Activated CD4-positive, alpha-beta memory T cell treated with anti-CD3 and anti-CD28 coated beads for 36 hours (primary cell): ENCODE measurements at places on chromosomes 1 and 21.

GRCh38 chr1:203638950-203639349, 12.3 kb downstream of the ATP2B4 start:
- H3K27me3 ChIP-seq: no peaks in the 10 kb centered on the region
- no peak for DNase-seq
- H3K4me1 ChIP-seq: peaks cover 65% of the 10 kb centered on the region
- H3K4me3 ChIP-seq: no peak overlapping the region

GRCh38 chr1:72015006-72015405, 267.3 kb downstream of the NEGR1 start:
- no peaks in the 10 kb centered on the region for H3K27me3 ChIP-seq
- H3K36me3 ChIP-seq: no peaks in the 10 kb centered on the region
- no peak for DNase-seq
- H3K4me1 ChIP-seq: no peaks in the 10 kb centered on the region

DNA sequence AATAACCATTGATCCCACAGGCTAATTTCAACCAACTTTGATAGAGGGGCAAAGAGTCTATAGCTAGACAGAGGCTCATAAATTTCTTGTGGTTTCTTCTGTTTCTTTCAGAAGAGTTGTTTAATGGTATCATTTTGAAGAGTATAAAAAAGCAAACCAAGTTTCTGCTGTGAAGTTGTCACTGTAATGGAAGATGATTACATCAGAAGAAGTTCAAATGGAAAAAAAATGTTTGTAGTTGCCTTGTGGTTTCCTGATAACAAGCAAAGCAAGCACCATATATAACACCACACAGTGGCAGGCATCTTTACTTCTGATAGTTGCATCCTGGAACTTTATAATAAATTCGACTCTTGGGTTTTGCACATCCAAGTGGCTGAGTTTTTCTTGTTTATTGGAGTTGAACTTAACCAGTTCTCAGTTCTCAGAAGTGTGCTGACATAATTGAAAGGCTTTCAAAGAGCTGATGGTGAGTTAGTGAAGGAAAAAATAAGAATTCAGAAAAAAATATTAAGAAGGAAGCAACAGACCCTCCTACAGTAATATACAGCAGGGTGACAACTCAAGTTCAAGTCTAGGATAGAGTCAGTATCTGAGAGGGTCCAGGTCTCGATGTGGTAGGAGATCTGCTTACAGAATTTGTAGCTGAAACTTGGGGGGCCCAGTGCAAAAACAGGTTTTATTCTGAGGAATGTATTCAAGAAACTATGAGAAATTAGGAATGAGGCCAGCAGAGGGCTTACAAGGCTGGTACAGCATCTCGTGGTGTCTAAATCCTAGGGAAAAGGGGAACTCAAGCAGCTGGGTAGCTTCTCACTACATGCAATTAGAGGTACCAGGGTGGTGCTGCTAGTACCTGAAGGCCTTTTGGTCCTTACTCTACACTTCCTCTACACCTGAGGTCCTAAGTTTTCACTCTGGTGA, 123.5 kb downstream of the CRB1 start:
- H3K4me1 ChIP-seq: peaks cover 32% of the 10 kb centered on the region
- peak overlapping the region; percentile 15 for H3K27ac ChIP-seq
- H3K4me3 ChIP-seq: no peak overlapping the region

- peaks cover 32% of the 10 kb centered on the region for H3K27me3 ChIP-seq
- H3K4me1 ChIP-seq: peaks cover 6% of the 10 kb centered on the region
- no peaks in the 10 kb centered on the region for H3K36me3 ChIP-seq
Observed at GRCh38 chr1:247857069-247857984, at the start of gene TRIM58. Gene TRIM58 (plus strand): TSS chr1:247857187. CDS start chr1:247857247, 60 bp downstream.

GRCh38 chr1:27873671-27874384, 1.5 kb downstream of the THEMIS2 start:
- peaks cover 4% of the 10 kb centered on the region for H3K36me3 ChIP-seq
- peak overlapping the region; percentile 92 for H3K4me3 ChIP-seq
- peak overlapping the region; percentile 84 for H3K27ac ChIP-seq
- peak; percentile 35 for DNase-seq

GRCh38 chr1:158146165-158146564, 34.5 kb upstream of the CD1D start:
- no peaks in the 10 kb centered on the region for H3K27me3 ChIP-seq
- H3K36me3 ChIP-seq: no peaks in the 10 kb centered on the region
- no peak overlapping the region for H3K4me3 ChIP-seq

DNA sequence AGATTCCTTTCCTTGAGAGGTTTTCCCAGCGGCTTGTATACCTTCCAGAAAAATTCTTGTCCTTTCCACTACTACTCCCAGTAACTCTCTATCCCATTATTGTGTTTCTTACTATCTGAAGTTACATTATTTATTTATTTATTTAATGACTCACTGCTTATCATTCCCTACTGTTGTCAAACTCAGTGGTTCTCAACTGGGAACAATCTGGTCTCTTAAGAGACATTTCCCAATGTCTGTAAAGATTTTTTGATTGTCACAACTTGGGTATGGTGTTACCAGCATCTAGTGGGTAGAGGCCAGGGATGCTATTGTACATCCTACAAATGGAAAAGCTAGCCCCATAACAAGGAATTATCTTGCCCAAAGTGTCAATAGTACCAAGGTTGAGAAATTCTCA, 771.5 kb upstream of the ADGRL2 start:
- no peaks in the 10 kb centered on the region for H3K36me3 ChIP-seq
- H3K27me3 ChIP-seq: no peaks in the 10 kb centered on the region
- no peak overlapping the region for H3K4me3 ChIP-seq

GRCh38 chr1:224223819-224224714, 41.0 kb downstream of the DEGS1 start:
- no peaks in the 10 kb centered on the region for H3K27me3 ChIP-seq
- H3K4me1 ChIP-seq: no peaks in the 10 kb centered on the region
- H3K27ac ChIP-seq: no peak overlapping the region
- H3K4me3 ChIP-seq: no peak overlapping the region

GRCh38 chr1:33263890-33264504, 7.7 kb downstream of the ZNF362 start:
- H3K36me3 ChIP-seq: no peaks in the 10 kb centered on the region
- DNase-seq: no peak
- H3K4me1 ChIP-seq: peaks cover 21% of the 10 kb centered on the region
- H3K27me3 ChIP-seq: no peaks in the 10 kb centered on the region
- H3K4me3 ChIP-seq: no peak overlapping the region

DNA sequence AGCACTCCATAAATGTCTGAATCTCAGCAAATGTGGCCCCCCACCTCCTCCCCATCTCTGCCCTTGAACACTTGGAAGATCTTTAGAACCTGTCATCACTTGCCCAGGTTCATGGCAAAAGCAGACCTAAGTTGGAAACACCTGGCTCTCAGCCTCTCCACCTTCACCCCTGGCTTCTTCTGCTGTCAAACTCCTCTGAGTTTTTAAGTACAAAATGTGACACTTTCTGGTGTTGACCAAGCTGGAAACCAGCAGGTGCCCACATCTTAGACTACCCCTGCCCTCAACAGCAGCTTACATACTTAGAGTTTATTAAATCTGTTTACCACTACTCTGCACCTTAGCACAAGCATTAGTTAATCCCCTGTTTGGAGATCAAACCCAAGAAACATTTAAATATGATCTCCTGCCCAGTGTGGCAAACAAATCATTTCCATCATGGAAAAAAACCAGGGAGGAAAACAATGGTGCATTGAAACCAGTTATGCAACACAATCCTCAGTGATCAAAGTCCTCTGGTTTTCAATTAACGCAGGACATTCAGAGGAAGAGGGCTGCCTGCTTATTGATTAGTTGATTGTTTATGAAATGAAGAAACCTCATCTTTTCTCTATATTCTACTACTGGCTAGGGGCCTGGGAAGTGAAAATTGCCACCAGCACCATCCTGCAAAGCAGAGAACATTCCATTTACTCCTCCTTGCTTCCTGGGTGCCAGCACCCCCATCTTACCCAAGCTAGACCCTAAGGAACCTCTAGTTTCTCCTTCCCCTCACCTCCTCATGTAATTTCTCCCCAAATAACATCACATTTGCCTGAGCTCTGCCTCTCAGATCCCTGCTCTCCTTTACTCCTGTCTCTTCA, 139.4 kb upstream of the RAB4A start:
- H3K4me3 ChIP-seq: no peak overlapping the region
- peaks cover 48% of the 10 kb centered on the region for H3K4me1 ChIP-seq
- no peak for DNase-seq

DNA sequence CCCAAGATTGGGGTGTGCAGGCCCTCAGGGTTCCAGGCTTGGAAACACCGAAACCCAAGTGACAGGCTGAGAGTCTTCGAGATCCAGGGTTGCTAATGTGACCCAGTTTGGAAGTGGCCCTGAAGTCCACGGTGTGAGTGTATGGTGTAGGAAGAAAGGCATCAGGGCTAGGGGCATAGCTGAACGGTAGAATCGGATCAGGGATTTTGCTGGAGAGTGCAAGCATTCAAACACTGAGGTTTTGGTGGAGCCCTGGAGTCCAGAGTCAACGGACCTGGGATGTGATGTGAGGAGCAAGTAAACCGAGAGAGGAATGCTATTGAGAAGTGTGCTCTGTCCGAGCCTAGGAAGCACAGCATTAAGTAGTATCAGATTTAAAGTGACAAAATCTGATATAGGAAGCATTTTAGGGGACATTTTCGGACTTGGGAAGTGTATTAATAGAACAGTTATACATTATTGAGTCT, 958 bp downstream of the NFYC start:
- no peaks in the 10 kb centered on the region for H3K27me3 ChIP-seq
- H3K4me3 ChIP-seq: peak overlapping the region; percentile 90
- H3K36me3 ChIP-seq: peaks cover 17% of the 10 kb centered on the region
- DNase-seq: no peak

DNA sequence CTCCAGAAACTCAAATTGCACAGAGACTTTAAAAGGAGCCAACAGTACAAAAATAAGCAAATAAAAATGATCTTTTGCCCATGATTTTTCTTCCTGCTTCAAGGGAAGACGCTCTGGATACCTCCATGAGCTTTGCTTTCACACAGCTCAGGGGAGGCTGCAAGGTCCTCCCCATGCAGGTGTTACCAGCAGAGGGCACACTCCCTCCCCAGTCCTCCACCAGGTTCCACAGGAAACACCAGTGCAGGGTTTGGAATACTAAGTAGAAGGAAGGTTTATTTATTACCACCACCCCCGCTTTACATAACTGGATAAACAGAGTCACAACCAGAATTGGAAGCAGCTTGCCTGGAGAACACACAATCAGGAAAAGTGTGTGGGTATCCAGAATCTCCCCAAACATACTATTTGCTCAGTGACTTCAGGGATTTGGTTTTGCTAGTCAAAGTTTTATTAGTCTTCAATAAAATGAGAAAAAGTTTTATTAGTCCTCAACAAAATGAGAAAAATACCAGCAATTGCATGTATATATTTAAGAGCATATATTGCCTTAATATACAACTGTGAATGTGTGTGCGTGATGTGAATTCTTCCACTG, 37.3 kb downstream of the HSD3B1 start:
- H3K4me1 ChIP-seq: no peaks in the 10 kb centered on the region
- H3K36me3 ChIP-seq: no peaks in the 10 kb centered on the region
- peak; percentile 12 for DNase-seq
- no peak overlapping the region for H3K4me3 ChIP-seq
- H3K27ac ChIP-seq: no peak overlapping the region

- no peaks in the 10 kb centered on the region for H3K36me3 ChIP-seq
- DNase-seq: no peak
- H3K27ac ChIP-seq: no peak overlapping the region
- H3K27me3 ChIP-seq: no peaks in the 10 kb centered on the region
Observed at GRCh38 chr1:40014253-40014706, 26.2 kb upstream of the CAP1 start.

DNA sequence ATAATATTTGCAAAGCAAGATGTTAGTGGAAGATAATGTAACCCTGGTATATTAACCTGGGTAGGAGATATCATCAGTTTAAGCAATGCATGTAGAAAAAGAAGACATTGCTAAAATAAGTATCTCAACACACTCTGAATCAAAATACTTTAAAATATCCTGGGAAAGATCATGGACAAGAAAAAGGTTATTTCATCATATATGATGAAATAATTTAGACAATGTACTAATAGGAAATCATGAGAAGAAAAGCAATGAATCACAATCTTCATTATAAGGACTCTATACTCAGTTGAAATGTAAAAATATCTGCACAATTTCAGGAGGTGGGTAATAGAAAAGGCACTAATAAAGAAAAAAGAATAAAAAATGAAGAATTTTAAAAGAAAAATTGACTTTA, 158.8 kb downstream of the KCNT2 start:
- H3K36me3 ChIP-seq: no peaks in the 10 kb centered on the region
- no peaks in the 10 kb centered on the region for H3K4me1 ChIP-seq
- no peak overlapping the region for H3K27ac ChIP-seq
- DNase-seq: no peak
- H3K27me3 ChIP-seq: no peaks in the 10 kb centered on the region
- H3K4me3 ChIP-seq: no peak overlapping the region

GRCh38 chr1:203126151-203126865, 1.2 kb upstream of the ADORA1 start:
- no peak for DNase-seq
- H3K27me3 ChIP-seq: peaks cover 56% of the 10 kb centered on the region
- H3K4me3 ChIP-seq: no peak overlapping the region
- H3K36me3 ChIP-seq: no peaks in the 10 kb centered on the region
- peaks cover 14% of the 10 kb centered on the region for H3K4me1 ChIP-seq

GRCh38 chr1:6471970-6472368, 6.0 kb upstream of the TNFRSF25 start:
- no peaks in the 10 kb centered on the region for H3K36me3 ChIP-seq
- H3K4me1 ChIP-seq: peaks cover 7% of the 10 kb centered on the region
- H3K27me3 ChIP-seq: no peaks in the 10 kb centered on the region
- no peak for DNase-seq

DNA sequence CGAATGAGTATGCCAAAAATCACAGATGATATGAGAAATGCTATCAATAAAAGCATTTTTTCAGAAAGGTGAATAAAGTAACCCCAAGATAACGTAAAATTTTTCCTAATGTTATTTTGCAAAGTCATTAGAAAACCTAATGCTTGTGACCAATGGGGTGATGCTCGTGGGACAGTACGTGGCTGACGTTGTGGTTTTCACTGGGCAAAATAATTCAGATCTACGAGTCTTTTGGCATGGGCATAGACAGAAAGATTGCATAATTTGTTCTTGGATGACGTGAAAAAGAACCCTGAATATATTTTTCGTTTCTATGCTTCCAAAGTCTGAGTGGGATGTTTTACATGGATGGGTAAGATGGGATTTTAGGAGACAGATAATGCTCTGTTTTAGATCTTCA, 71.0 kb downstream of the PBX1 start:
- H3K27me3 ChIP-seq: no peaks in the 10 kb centered on the region
- no peaks in the 10 kb centered on the region for H3K36me3 ChIP-seq
- H3K27ac ChIP-seq: no peak overlapping the region
- no peak for DNase-seq

GRCh38 chr1:91153341-91153740, 131.5 kb upstream of the ZNF644 start:
- peaks cover 11% of the 10 kb centered on the region for H3K27me3 ChIP-seq
- H3K4me3 ChIP-seq: no peak overlapping the region
- DNase-seq: no peak
- H3K4me1 ChIP-seq: no peaks in the 10 kb centered on the region

DNA sequence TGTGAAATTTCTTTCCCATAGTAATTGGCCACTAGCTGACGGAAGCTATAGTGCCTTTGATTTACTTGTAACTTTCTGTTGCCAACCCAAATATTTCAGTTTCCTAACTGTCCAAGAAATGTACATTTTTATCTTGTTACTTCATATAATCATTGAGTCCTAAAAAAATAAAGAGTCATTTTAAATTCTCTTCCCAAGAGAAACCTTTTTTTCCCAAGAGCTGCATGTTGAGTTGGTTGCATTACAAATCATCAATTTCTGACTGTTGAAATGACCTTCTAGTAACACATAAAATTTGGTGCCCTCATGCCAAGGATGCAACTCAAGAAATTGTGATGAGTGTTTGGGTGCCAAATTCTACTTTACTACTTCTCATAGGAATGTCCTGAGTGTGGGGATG, 61.0 kb downstream of the HMCN1 start:
- H3K36me3 ChIP-seq: no peaks in the 10 kb centered on the region
- H3K27ac ChIP-seq: no peak overlapping the region
- H3K4me3 ChIP-seq: no peak overlapping the region
- no peaks in the 10 kb centered on the region for H3K4me1 ChIP-seq
